ENCODE measurements at places on chromosomes 1 and 21.

DNA sequence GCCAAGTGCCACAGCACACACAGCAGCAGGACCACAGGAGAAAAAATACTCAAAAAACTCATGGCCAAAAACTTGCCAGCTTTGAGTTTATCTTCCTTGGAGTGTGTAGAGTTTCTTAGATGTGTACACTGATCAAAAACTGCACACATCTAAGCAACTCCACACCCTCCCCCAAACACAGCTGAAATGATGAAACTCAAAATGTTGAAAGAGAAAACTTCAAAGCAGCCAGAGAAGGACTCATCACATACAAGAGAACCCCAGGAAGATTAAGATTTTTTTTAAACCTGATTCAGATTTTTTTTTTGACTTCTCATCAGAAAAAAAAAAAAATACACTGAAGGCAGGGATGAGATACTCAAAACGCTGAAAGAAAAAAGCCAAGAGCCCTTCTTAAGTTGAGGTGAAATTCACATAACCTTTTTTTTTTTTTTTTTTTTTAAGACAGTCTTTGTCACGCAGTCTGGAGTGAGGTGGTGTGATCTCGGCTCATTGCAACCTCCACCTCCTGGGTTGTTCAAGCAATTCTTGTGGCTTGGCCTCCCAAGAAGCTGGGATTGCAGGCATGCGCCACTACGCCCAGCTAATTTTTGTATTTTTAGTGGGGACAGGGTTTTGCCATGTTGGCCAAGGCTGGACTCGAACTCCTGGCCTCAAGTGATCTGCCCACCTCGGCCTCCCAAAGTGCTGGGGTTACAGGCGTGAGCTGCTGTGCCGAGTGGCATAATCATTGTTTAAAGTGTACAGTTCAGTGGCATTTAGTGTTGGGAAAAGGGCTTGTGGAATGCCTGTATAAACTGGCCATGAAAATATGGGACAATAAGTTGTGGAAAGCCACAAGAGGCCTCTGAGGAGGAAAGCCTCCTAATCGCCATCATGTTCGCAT, 20.9 kb upstream of the PDXK start:
- DNase-seq, result no peak

DNA sequence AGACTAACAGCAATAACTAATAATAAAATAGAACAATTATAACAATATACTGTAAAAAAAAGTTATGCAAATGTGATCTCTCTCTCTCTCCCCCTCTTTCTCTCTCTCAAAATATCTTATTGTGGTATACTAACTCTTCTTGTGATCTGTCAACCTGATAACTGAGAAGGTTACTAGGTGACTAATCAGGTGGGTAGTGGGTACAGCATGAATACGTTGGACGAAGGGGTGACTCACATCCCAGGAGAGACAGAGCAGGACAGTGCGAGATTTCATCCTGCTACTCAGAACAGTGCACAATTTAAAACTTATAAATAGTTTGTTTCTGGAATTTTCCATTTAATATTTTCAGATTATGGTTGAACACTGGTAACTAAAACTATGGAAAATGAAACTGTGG, 257.5 kb downstream of the LRRC40 start:
- DNase-seq, result no peak

DNA sequence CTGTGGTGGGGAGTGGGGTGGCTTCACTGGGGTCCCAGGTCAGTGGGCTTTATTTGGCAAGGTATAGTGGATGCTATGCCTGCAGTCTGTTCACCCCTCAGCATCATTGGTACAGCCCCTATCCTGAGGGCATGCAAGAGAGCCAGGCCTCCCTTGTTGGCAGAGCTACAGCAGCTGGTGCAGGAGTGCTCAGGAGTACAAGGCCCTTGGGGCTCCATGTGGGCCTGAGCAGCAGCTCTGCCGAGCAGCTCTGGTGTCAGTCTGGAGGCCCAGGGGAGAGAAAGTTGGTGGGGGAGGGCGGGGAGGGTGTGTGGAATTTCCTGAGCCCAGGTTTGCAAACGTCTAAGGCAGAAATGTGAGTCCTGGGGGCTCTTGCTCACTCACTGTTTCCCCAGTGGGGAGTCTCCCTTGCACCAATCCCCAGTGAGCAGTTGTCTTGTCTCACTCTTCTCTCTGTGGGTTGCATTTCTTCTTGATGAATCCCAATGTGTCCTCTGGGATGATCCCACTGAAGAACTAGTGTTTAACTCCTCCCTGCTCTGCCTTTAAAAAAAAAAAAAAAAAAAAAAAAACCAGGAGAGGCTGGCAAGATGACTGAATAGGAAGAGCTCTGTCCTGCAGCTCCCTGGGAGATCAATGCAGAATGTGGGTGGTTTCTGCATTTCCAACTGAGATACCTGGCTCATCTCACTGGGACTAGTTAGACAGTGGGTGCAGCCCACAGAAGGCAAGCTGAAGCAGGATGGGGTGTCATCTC, 39.5 kb upstream of the CYP4X1 start:
- no peak for DNase-seq

- no peak for DNase-seq
Observed at GRCh38 chr1:175040324-175040879, 17.2 kb upstream of the MRPS14 start.

DNA sequence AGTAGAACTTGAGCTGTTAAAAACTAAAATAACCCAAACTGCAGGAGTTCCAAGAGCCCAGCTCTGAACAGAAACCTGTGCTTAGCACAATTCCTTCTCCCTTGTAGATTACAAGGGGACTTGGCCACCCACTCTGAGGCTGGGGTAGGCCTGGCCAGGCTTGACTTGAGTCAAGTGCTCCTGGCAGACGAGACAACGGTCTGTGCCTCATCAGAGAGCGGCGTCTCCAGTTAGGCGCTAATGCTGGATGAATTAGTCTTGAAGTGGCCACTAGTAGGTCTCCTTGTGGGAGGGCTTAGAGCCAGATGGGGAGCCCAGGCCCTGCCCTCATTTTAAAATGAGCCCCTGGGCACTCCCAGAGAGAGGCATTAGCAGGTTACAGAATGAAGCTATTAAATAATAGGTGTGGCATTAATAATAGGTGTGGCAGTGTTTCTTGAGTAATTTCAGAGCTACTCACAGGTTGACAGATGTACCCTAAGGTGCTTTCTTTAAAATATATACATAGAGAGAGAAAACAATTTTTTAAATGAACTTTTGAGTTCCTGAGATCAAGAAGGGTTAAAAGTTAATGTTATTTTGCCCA, 1.1 kb downstream of the EEIG2 start:
- no peak for DNase-seq

GRCh38 chr1:184632415-184633175, 122.1 kb downstream of the EDEM3 start:
- DNase-seq, result no peak

GRCh38 chr1:209445576-209445975, 137.9 kb upstream of the CAMK1G start:
- no peak for DNase-seq

- no peak for DNase-seq
Observed at GRCh38 chr1:176696689-176697088, 233.7 kb downstream of the PAPPA2 start.

- DNase-seq, result no peak
Observed at GRCh38 chr1:179955287-179955680, 674 bp downstream of the CEP350 start.

DNA sequence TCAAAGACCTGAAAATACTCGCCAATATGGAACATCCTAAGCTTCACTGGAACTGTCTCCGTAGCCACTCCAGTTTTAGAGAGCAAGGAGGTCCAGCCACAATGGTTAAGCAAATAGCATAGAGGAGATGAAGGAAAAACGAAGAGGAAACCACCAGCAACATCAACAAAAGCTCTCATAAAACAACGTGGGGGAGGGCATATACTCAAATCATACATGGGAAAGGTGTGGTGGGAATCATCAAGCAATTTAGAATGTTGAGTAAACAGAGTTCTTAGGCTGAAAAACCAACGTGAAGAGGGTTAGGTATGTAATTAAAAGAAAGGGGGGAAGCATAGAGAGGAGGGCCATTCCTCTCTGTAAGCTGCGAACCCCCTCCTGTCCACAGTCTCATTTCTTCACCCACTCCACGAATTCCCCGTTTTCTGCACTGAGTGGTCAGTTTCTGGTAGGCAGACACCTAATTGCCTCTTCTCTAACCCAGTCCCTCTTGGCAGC, 1.0 kb downstream of the TMEM59 start:
- no peak for DNase-seq

- no peak for DNase-seq
Observed at GRCh38 chr1:6790146-6790545, 4.9 kb downstream of the CAMTA1 start.

DNA sequence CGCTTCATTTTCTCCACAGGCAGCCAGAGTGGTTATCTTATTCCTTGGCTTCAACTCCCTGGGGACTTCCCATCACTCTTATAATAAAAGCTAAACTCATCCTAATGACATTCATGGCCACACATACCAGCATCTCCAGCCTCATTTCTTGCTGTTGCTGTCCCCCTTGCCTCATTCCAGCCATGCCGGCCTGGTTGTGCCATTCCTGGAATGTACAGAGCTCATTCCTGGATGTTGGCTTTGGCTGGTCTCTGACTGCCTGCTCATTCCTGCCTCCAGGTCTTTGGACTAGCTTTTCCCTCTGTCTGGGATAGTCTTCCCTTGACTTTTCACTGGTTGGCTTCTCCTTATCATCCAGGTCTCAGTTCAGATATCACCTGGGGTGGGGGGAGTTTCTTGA, 2.4 kb upstream of the PEF1 start:
- DNase-seq, result no peak

- no peak for DNase-seq
Observed at GRCh38 chr1:116163533-116163932, 52.3 kb downstream of the MAB21L3 start.

DNA sequence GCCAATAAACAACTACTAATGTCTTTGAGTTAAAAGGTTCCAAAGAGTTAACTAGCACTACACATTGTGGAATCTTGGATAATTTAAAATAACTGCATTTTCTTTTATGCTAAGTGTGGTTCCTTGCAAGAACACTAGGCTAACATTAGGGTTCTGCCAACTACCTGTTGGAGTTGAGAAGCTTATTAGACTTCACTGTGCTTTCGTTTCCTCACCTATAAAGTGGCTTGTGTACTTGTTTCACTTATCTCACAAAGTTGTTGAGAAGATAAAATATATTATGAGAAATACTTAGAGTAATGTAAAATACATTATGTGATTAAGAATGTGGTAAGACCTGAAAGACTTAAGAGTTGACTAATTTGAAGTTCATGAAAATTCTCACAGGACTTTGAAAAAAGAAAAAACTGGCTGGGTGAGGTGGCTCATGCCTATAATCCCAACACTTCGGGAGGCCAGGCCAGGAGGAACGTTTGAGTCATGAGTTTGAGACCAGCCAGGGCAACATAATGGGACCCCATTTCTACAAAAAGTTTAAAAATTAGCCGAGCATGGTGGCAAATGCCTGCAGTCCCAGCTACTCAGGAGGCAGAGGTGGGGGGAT, 5.6 kb upstream of the RRAGC start:
- DNase-seq, result no peak

- no peak for DNase-seq
Observed at GRCh38 chr1:118621839-118622238, 366.3 kb downstream of the TBX15 start.

DNA sequence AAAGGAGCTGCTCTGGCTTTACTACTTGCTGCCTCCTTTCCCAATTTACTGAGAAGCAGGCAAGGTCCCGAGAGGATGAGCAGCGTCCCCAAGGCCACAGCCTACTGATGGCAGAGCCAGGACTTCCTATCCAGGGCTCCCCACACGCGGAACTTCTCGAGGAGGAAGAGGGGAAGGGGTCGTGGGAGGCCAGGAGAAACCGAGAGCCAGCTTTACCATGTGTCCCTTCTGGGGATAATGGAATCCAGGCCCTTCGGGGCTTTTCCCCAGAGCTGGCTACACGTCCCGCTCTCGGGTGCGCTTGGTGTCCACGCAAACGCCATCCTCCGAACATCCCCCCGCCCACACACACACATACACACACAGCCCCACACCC, 4.3 kb upstream of the CCN1 start:
- no peak for DNase-seq

- peak; percentile 13 for DNase-seq
Observed at GRCh38 chr1:86833461-86834215, 80.3 kb downstream of the SELENOF start.

GRCh38 chr1:50422675-50422945, 633 bp downstream of the DMRTA2 start:
- no peak for DNase-seq

DNA sequence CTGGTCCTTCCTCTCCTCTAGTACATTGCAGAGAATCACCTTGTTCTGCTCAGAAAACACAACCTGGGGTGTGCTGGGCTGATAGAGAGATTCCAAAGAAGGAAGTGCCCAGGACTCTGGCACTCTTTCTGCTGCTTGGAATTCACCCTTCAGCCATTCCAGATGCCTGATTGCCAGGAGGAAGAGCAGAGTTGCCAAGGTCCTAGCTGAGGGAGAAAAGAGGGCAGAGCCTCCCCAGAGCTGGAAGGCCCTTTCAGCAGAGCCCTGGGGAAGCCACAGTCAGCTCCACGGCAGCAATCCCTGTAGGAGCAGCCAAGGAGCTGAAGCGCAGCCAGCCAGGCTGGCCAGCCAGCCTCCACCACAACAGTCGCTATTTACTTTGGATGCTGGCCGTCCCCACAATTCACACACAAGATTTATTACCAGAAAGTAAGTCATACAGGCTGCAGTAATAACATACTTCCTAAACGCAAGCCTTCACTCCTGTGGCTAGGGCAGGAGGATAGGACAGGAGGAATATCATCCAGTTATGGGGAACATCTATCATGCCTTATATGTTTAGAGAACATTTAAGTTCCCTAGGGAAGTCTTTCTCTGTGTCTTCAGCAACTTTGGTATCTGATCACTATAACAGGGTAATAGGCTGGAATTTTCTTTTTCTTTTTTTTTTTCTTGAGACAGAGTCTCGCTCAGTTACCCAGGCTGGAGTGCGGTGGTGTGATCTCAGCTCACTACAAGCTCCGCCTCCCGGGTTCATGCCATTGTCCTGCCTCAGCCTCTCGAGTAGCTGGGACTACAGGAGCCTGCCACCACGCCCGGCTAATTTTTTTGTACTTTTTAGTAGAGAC, 36.6 kb upstream of the SLC44A3 start:
- DNase-seq, result no peak

DNA sequence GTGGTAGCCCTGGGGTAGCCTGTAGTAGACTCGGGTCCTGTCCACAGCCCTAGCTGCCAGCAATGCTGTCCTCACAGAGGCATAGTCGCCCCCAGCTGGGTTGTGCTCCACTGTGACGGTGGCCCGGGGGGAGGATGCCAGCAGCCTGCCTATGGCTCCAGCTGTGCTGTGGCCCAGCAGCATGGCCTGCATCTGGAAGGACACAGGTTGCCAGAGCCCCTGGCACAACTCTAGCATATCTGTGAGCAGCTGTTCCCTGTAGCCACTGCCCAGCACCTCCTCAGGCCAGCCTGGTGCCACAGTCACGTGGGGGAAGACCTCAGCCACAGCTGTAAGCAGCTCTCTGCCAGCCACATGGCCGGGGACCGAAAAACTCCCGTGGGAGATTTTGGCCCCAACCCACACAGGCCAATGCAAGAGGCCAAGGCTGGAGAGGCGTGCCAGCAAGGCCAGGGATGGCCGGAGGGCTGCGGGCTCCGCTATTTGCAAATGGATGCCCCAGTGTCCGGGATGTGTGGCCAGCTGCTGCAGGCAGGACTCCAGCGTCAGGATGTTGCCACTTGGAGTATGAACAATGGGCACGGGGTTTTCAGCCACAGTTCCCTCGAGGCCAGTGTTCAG, 13.9 kb downstream of the FAM151A start:
- no peak for DNase-seq

Data from activated T-helper 1 cell treated with anti-CD3 and anti-CD28 coated beads, Interleukin-2, amount 50 U/mL, for 16 hours (primary cell).